ENCODE measurements at places on chromosomes 6 and 20.

GRCh38 chr6:139126931-139127330 is 7.9 kb upstream of the HECA start:
- DNase-seq = no peak

DNA sequence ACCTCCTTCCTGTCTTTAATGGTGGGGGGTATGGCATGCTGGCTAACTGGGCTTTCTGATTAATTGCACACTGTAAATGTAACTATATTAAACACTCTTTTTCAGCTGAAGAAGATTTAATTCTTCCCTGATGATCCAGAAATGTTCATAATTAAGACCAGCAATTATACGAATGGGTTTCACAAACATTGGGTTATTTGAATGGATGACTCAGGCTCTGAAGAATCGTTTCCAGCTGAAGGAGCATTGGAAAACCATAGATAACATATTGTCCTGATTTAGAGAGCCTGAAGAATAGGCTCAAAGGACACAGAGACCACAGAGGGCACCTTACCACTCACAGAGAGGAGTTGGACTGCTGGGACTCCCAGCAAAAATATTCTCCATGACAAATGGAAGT is 130.7 kb upstream of the SSTR4 start:
- no peak for DNase-seq

- no peak for DNase-seq
Observed at GRCh38 chr6:106995640-106996039, 21.1 kb upstream of the CD24 start.

DNA sequence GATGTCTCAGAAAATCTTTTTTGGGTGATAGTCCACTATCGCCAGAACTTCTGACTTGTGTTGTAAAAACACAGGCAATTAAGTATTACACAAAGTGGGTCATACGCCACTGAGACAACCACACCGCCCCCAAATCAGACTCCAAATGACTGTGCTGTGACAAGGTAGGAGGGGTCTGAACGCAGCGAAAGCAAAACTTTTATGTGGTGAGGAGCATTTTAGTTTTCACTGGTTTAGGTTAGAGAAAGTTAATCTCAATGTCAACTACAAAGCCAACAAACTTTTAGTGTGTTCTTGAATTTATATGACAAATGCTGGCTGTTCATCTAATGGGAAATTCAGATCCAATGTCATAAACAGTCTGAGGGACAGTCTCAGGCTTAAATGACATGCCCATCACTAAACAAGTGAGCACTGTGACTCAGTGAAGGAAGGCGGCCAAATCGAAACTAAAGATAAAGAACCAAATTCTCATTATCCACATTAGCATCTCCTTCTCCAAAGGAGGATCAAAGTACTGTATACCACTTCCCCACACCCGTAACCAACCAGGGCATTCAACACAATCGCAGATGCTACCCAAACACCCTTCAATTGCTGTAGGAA is 186.7 kb downstream of the GJA10 start:
- no peak for DNase-seq

GRCh38 chr6:3283641-3284435 is 25.1 kb downstream of the PSMG4 start:
- no peak for DNase-seq

- DNase-seq = no peak
Observed at GRCh38 chr6:152087096-152087495, 279.6 kb downstream of the ESR1 start.

GRCh38 chr6:13863699-13864155 is 49.4 kb upstream of the MCUR1 start:
- peak; percentile 28 for DNase-seq

DNA sequence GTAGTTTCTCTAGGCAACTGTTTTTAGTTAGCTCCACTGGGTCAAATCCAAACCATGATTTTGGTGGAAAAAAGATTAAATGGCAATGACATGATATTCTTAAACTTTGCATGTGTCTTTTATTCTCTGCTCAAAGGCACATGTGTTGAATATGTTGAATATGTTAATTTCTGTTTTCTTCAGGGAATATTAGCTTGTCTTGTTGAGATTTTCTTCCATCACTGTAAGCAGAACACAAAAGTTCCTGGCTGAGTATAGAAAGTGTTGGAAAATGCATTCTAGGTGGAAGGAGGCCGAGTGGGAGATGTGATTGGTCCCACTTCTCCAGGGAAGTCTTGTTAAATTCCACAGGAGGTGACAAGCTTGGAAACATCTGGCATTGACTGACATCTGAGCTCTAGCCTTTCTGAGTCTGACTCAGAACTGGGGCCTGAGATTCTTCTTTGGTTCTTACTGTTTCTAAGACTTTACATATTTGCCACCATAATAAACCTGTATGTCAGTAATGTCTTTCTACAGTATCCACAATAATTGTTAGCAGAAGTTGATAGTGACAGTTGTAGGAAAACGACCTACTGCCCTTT is 81.1 kb downstream of the LAMA4 start:
- no peak for DNase-seq
